ENCODE measurements at places on chromosomes 16 and 17. TPM values are rescaled to one million over a fixed set of nuclear protein-coding genes. Genes with fewer than 3 reads are reported as not detected.

DNA sequence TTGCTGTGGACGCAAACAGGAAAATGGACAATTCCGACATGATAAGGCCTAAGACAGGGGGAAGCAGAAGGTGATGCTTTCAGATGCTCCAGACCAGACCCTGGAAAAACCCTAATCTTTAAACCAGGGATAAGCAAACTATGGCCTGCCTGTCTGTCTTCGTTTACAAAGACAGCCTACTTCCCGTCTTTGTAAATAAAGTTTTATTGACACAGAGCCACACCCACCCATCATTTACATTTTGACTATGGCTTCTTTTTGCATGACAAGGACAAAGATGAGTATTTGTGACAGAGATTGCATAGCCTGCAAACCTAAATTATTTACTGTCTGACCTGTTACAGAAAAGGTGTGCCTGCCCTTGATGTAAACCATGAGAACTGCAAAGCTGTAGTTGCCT is 177.9 kb downstream of the WSCD1 start:
- no peak overlapping the region for H3K27ac ChIP-seq
- H3K4me1 ChIP-seq, result no peaks in the 10 kb centered on the region
- H3K27me3 ChIP-seq, result no peaks in the 10 kb centered on the region
- H3K36me3 ChIP-seq, result no peaks in the 10 kb centered on the region
- H3K4me3 ChIP-seq, result no peak overlapping the region

GRCh38 chr17:45228763-45229539 is 7.3 kb downstream of the FMNL1 start:
- no peak overlapping the region for H3K4me3 ChIP-seq
- no peak overlapping the region for H3K27ac ChIP-seq
- peak; percentile 83 for DNase-seq
- H3K4me1 ChIP-seq, result no peaks in the 10 kb centered on the region

The SCN4A gene
- 4.4 TPM for total RNA-seq

GRCh38 chr17:75645889-75646637 is 12.8 kb downstream of the SMIM5 start:
- H3K4me3 ChIP-seq, result no peak overlapping the region
- H3K36me3 ChIP-seq, result peaks cover 37% of the 10 kb centered on the region
- H3K4me1 ChIP-seq, result peaks cover 11% of the 10 kb centered on the region
- peak; percentile 85 for DNase-seq
- peak overlapping the region; percentile 16 for H3K27ac ChIP-seq
- H3K27me3 ChIP-seq, result no peaks in the 10 kb centered on the region

GRCh38 chr17:37774504-37774903 is 29.6 kb upstream of the HNF1B start:
- H3K4me1 ChIP-seq, result no peaks in the 10 kb centered on the region
- no peaks in the 10 kb centered on the region for H3K36me3 ChIP-seq
- no peak for DNase-seq
- H3K27ac ChIP-seq, result no peak overlapping the region

DNA sequence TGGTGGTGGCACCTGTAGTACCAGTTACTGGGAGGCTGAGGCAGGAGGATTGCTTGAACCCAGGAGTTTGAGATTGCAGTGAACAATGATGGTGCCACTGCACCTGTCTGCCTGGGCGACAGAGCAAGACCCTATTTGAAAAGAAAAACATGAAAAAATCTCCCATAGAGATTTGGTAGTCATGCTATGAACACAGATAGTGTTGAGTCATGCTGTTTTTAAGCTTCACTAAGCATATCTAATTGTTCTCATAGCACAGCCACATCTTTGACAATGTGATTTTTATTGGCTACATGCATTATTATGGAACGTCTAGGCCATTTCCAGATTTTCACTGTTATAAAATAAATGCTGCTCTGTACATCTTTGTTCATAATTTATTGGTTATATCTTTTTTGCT is 6.0 kb downstream of the IL34 start:
- H3K27ac ChIP-seq, result no peak overlapping the region
- H3K27me3 ChIP-seq, result no peaks in the 10 kb centered on the region
- no peak overlapping the region for H3K4me3 ChIP-seq
- no peaks in the 10 kb centered on the region for H3K36me3 ChIP-seq
- no peaks in the 10 kb centered on the region for H3K4me1 ChIP-seq

The TNP2 gene
- not detected for total RNA-seq

- H3K27ac ChIP-seq, result peak overlapping the region; percentile 99
- peak overlapping the region; percentile 89 for H3K4me3 ChIP-seq
- peaks cover 9% of the 10 kb centered on the region for H3K4me1 ChIP-seq
- DNase-seq, result peak; percentile 98
- H3K36me3 ChIP-seq, result no peaks in the 10 kb centered on the region
These were observed 2.3 kb downstream of the BAHCC1 start for GRCh38 chr17:81397314-81398175.

GRCh38 chr17:79464318-79465010 is 146.4 kb downstream of the RBFOX3 start:
- no peak for DNase-seq
- peaks cover 5% of the 10 kb centered on the region for H3K27me3 ChIP-seq
- no peak overlapping the region for H3K27ac ChIP-seq
- no peaks in the 10 kb centered on the region for H3K4me1 ChIP-seq
- no peak overlapping the region for H3K4me3 ChIP-seq
- H3K36me3 ChIP-seq, result no peaks in the 10 kb centered on the region

DNA sequence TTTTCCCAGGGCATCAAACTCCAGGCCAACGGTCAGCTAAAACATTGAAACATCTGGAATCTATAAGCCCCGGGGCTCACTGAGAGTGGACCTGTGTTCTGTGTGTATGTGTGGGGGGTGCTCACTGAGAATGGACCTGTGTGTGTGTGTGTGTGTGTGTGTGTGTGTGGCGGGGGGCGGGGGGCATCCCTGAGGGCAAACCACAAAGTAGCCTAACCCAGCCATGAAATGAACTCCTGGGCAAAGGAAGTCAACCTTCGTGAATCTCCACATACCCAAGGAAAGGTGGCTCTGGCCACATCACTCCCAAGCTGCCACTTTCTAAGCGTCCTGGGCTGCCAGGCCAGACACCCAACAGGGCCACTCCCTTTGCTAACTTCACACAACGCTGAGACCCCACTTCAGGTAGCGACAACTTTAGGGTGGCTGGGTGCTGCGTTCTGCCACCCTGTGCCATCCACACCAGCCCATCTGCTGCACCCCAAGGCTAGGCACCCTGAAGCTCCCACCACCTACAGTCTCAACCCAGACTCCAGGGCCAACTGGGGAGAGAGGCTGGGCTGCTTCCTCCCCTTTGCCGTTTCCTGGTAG is 1.6 kb downstream of the MAFG start:
- DNase-seq, result no peak
- H3K4me3 ChIP-seq, result peak overlapping the region; percentile 87
- H3K27ac ChIP-seq, result peak overlapping the region; percentile 32
- H3K36me3 ChIP-seq, result peaks cover 5% of the 10 kb centered on the region
- H3K27me3 ChIP-seq, result peaks cover 4% of the 10 kb centered on the region

GRCh38 chr16:78607022-78607421 is 507.6 kb downstream of the WWOX start:
- H3K27ac ChIP-seq, result peak overlapping the region; percentile 71
- no peak overlapping the region for H3K4me3 ChIP-seq
- no peaks in the 10 kb centered on the region for H3K36me3 ChIP-seq
- H3K4me1 ChIP-seq, result no peaks in the 10 kb centered on the region
- no peaks in the 10 kb centered on the region for H3K27me3 ChIP-seq
